ENCODE measurements at places on chromosomes 3 and 15. TPM values are rescaled to one million over a fixed set of nuclear protein-coding genes. Genes with fewer than 3 reads are reported as not detected.
A peak's percentile ranks its signal among the peaks of the same experiment; 100 is the strongest.

The CCR2 gene
- 0.41 TPM for total RNA-seq

The ZNF502 gene
- 3.7 TPM for total RNA-seq

GRCh38 chr3:138458774-138459499 lies 24.5 kb downstream of the ESYT3 start:
- H3K4me3 ChIP-seq = no peak overlapping the region
- no peaks in the 10 kb centered on the region for H3K27me3 ChIP-seq
- H3K27ac ChIP-seq = no peak overlapping the region
- no peak for DNase-seq
- no peaks in the 10 kb centered on the region for H3K36me3 ChIP-seq

GRCh38 chr3:114899186-114899931 lies 247.7 kb downstream of the ZBTB20 start:
- no peak for DNase-seq
- peak overlapping the region; percentile 4 for H3K27ac ChIP-seq
- H3K4me1 ChIP-seq = peaks cover 8% of the 10 kb centered on the region

DNA sequence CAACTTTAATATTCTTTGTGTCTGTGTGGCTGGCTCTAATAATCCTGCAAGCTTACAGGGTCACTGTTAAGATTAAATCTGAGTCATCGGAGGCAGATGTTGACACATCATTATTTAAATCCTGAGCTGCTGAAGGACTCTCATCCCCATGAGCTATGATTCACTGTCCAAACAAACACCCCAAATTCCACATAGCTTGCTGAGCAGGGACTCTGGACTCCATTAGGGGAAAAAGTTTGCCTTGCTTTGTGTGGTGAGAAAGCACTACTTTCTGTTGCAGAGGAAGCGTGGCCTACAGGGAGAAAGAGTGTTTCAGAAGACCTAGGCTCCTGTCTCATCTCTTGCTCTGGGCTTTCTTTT lies 213.7 kb downstream of the PDCD6IP start:
- peak overlapping the region; percentile 10 for H3K27ac ChIP-seq
- DNase-seq = no peak
- no peaks in the 10 kb centered on the region for H3K27me3 ChIP-seq
- H3K4me1 ChIP-seq = peaks cover 11% of the 10 kb centered on the region
- H3K4me3 ChIP-seq = no peak overlapping the region
- no peaks in the 10 kb centered on the region for H3K36me3 ChIP-seq

Measured in thoracic aorta (tissue), 2 donors.